ENCODE measurements at places on chromosomes 1 and 21. TPM values are rescaled to one million over a fixed set of nuclear protein-coding genes. Genes with fewer than 3 reads are reported as not detected.

Gene CAMSAP2
- 26.0 TPM for total RNA-seq

Gene VANGL1
- 12.2 TPM for total RNA-seq

Gene PRDX1
- total RNA-seq, result 904 TPM

Gene PHTF1
- 34.7 TPM for total RNA-seq

Gene HCN3
- total RNA-seq, result 0.44 TPM

Gene CLCNKB
- total RNA-seq, result not detected

Gene GNG5
- total RNA-seq, result 17.7 TPM

Gene LINGO4
- not detected for total RNA-seq

Gene PRR9
- not detected for total RNA-seq

Gene NUDT4B
- total RNA-seq, result 8.7 TPM

Gene SPOCD1
- 0.99 TPM for total RNA-seq

Gene SPRR1B
- total RNA-seq, result not detected

Gene RYR2
- under 0.01 TPM for total RNA-seq

- DNase-seq, result no peak
Observed at GRCh38 chr1:110736900-110737605, 62.3 kb upstream of the KCNA3 start.

DNA sequence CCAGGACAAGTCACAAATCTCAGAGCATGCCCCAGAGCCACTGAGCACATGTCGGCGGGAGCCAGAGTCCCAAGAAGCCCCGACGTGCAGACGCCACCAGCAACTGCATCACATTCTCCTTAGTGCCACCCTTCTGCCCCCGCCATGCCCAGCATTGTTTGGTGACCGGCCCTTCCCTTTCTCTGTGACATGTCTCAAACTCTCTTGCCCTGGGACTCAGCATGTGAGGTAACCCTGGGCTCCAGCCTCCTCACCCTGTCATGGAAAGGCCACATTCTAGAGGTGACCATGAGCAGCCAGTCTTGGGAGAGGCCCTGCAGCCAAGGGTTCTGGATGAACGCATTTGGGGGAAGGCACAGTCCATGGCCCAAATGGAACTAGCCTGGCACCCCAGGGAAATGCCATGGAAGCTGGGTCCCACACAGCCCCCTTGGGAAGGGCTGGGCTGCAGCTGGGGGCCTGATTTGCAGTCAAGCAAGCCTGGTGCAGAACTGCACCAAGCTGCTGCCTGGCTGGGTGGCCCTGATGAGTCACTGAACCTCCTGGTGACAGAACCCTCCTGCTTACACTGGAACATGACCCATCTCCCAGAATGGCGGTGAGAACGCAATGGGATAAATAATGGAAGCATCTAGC is 94.4 kb downstream of the ITPKB start:
- DNase-seq, result no peak

- DNase-seq, result no peak
Observed at GRCh38 chr1:235892734-235893413, 26.2 kb upstream of the LYST start.

DNA sequence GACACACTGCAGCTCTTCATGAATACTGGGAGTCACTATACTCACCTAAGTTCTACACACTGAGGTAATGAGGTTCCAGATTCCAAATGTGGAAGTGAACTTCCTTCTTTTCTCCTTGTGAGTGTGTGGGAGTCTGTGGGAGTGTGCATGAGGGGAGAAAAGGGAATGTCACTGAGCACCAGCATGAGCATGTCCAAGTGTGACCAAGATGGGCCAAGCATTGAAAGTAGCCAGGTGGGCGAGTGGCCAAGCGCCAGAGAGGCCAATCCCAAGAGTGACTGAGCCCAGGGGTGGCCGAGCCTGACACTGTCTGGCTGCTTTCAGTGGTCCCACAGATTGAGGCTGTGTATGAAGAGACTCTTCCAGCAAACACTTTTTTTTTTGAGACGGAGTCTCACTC is 132.3 kb downstream of the HLCS start:
- DNase-seq, result no peak

- DNase-seq, result peak; percentile 24
Observed at GRCh38 chr21:15241997-15242736, 177.4 kb upstream of the NRIP1 start.

DNA sequence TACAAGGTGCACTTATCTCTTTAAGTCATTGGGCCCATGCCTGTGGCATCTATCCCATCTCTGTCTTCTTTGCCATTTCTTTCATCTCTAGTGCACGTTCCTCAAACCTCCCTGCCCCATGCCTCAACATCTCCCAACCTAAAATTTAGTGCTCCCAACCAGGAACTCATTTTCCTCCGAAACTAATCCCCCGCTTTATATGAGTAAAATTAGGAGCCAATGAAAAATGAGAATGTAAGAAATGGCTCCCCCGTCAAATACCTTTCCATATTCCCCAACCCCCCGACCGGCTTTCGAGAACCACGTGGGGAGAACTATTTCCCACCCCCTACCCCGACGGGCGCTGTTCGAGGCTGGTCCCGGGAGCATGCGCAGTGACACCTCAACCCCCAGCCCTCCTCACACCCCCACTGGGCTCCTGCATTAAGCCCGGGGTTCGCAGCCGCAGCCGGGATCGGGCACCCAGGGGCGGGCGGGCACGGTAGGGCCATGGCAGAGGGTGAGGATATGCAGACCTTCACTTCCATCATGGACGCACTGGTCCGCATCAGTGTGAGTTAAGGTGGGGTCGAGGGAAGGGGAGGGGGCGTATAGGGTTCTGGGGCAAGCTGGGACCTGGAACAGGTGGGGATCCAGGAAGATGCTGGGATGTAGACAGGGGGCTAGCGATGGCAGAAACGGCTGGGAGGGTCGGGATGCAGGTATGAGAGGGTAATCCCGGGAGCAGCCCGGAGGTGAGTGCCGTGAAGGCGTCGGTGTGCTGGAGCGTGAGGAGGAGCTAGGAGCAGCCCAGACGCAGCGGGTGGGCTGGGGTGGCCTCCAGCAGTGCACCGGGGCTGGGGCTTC is at the start of gene TRIM46:
TSS of gene TRIM46 (plus strand) at position 372 of the 846 bp plus-strand sequence. CDS start at position 490, 118 bp downstream.
- peak; percentile 57 for DNase-seq

DNA sequence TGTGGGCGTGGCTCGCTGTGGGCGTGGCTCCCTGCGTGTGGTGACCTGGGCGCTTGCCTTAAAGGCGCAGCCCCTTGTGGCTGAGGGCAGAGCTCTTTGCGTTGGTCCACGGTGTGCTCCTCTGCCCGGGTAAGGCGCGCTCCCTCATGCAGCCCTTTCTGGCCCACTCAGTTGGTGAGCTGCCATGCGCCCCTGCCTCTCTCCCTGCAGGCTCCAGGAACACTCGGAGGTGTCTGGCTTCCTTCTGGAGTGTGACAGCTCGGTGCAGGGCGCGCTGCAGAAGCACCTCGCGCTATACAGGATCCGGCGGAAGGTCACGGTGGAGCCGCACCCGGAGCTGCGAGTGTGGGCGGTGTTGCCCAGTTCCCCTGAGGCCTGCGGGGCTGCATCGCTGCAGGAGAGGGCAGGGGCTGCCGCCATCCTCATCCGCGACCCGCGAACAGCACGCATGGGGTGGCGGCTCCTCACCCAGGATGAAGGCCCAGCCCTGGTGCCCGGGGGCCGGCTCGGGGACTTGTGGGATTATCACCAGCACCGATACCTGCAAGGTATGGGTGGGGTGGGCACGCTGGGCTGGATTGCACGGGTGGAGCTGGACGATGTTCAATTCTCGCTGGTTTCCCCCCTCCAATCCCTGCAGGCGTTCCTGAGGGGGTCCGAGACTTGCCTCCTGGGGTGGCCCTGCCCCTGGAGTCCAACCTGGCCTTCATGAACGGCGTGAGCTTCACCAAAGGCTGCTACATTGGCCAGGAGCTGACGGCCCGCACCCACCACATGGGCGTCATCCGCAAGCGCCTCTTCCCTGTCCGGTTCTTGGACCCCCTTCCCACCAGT is 9.1 kb downstream of the IBA57 start:
- no peak for DNase-seq

DNA sequence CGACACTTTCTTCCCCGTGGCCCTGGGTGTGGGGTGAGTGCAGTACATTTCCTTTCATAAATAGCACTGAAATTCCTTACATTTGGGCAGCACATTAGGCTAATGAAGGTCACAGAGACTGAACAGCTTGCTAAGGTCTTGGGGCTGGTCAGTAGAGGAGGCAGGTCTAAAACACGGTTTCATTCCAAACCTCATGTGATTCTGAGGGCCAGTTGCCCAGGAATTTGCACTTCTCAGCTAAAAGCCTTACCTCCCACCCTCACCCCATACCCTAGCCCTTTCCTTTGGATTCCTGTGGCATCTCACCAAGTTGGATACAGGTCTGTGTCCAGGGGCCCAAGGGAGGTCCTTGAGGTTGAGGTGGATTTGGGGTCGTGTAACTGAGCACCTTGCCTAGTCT is 147.8 kb upstream of the CD34 start:
- DNase-seq, result no peak

DNA sequence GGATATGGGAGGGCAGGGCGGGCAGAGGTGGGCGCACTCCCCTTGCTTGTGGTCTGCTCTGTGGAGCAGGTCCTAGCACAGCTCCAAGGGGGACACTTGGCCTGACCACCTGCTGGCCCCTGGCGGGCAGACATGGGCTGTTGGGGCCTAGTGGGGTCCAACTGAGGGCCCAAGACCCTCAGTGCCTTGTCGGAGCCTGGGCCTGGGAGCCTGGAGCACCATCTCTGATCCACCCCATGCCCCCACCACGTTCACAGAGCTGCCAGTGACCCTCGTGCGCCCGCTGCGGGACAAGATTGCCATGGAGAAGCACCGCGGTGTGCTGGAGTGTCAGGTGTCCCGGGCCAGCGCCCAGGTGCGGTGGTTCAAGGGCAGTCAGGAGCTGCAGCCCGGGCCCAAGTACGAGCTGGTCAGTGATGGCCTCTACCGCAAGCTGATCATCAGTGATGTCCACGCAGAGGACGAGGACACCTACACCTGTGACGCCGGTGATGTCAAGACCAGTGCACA is 70.6 kb downstream of the OBSCN start:
- DNase-seq, result no peak

GRCh38 chr1:223109581-223110026 is 33.4 kb downstream of the TLR5 start:
- peak; percentile 44 for DNase-seq

- no peak for DNase-seq
Observed at GRCh38 chr1:232594768-232595698, 34.9 kb downstream of the SIPA1L2 start.

GRCh38 chr1:27906759-27907158 is 28.0 kb upstream of the SMPDL3B start:
- no peak for DNase-seq

- DNase-seq, result no peak
Observed at GRCh38 chr1:25617625-25618432, 1.2 kb downstream of the MAN1C1 start.

GRCh38 chr1:54408147-54409066 is 2.2 kb upstream of the SSBP3 start:
- no peak for DNase-seq

DNA sequence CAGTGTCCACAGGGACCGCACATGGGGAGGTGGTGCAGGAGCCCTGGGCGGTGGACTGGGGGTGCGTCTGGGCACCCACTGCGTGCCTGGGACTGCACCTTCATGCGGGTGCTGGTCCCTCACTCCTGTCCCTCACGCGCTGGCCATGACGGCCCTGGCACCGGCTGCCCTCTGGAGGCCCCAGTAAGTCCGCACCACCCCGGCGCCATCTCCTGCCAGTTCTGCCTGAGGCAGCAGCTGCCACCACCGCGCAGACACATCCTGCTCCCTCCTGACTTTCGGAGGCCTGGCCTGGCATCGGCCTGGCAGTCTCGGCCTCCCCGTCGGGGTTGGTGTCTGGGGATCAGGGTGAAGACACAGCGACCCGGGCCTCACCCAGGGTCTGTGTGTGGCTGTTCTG is 64.8 kb downstream of the MORN1 start:
- no peak for DNase-seq

GRCh38 chr1:31545927-31546540 is 30.3 kb upstream of the TINAGL1 start:
- DNase-seq, result no peak

GRCh38 chr1:85339089-85339488 is 62.7 kb upstream of the BCL10 start:
- peak; percentile 80 for DNase-seq

DNA sequence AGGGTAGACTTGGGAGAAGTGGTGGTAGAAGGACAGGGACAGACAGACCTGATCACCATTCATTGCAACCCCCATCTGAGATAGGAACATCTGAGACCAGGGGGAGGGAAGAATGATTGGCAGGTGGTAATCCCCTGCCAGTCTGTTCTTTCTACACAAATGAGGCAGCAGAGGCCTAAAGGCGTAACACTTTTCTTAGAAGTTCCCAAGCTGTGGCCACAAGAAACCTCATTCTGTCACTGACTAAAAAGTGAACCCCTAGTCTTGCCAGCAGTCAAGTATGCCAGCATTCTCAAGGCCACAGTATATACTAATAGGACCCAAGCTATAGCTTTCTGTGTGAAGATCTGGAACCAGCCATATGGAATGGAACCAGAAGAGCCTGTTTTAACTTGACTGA is 638.0 kb downstream of the KCNT2 start:
- no peak for DNase-seq

DNA sequence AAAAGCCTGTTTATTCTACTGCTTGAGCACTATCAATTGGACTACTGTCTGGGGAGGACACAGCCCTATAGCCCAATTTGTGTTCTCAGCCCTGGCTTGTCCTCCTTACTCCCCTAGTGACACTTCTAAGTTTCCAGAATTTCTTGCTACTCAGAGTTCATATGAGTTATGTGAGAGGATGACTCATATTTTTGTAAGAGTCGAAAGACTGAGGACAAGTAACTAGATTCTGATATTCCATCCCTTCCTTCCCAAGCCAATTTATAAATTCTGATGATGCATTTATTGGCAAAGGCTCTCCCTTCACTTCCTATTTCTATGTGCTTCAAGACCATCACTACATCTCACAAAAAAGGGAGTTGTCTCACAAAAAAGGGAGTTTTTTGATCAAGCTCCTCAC is 422.2 kb upstream of the DEPDC1 start:
- DNase-seq, result no peak

DNA sequence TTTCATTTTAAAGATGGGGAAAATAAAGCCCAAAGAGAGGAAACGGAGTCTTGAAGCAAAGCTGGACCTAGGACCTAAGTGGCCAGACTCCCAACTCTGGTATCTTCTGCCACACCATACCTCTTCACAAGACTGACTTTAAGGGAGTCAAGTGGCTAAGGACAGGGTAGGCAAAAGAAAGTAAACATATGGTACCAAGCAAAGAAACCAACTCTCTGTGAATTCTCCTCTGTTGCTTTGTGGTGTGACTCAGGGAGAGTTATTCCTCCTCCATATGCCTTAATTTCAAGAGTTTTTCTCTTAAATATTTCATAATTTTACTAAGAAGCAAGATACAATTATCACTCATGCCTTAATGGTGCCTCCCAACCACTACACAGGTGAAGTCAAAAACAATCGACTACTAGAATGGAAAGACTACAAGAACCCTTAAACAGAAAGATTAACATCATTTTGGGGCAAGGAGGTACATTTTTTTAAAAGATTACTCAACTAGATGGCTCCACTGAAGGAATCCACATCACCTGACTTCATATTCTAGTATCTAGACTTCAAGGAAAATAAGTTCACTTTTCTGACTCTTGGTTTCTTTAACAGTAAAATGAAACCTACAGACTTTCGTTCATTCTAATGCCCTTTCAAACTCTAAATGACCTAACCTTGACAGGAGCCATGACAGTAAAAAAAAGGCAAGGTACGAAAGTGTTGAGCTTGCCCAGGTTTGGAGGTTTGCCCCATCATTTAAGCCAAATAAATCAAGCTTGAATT is 44.2 kb downstream of the LUZP1 start:
- DNase-seq, result no peak

Measured in lung microvascular endothelial cell (primary cell).